CD4-positive, alpha-beta T cell treated with Interleukin-12 subunit alpha and Interleukin-12 subunit beta, for 1 hour (primary cell): ENCODE measurements at places on chromosomes 2 and 18.
A peak's percentile ranks its signal among the peaks of the same experiment; 100 is the strongest.

DNA sequence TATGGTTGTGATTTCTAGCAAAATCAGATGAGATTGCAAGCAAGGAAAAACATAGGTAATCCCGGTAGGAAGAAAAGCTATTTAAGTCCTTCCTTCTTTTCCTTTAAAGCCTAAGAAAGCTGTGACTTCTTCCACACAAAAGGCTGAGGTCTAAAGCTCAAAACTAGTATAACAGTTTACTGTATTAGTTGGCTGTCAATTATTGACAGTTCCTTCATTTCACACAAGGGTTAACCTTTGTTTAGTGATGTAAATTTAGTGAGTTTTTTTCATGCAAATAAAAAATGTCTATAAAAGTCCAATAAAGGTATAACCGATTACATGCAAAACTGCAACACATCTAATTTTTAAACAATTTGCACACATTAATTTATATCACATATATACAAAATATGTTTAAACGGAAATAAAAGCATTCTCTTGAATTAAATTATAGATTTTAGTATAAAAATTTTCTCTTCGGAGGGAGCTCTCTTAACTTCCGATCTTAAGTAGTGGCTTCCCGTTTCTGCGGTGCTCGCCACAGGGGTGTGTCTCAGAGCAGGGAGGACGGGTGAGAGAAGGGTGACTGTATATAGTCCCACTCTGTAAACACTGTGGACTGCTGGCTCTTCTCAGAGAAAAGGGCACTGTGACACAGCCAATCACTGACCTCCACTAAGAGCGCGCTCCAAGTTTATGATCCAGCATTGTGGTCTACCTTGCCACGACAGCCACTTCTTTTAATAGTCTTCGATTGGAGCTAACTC lies 33.4 kb downstream of the TTR start:
- no peak for DNase-seq

DNA sequence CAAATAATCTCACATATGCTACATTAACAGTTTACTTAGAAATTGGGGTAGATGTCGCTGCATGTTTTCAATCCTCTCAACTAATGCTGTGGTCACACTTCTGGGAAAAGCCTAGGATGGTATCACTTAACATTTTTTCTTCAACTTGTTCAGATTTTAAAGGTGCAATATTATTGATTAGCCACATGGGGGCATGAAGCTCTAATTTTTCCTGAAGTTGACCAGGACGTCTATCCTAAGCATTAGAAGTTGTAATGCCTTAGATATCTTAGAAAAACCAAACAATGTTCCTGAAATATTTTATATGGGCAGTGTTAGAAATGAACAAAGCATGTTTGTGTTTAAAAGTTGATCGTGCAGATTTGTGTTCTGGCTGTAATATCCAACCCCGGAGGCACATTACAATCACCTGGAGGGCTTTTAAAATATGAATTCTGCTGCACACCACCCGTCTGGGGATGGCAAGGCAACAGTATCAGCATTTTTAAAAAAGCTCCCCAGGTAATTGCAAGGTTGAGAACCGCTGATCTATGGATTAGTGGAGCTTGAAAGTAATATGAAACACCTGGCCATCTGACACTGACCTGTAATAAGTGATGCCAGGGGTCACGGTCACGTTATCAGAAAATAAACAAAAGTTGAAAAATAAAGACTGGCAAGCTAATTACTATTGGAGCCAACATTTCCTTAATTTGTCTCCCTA lies 100.5 kb upstream of the LMAN1 start:
- no peak for DNase-seq

GRCh38 chr2:205675861-205676516 lies 6.3 kb upstream of the NRP2 start:
- peak; percentile 27 for DNase-seq

DNA sequence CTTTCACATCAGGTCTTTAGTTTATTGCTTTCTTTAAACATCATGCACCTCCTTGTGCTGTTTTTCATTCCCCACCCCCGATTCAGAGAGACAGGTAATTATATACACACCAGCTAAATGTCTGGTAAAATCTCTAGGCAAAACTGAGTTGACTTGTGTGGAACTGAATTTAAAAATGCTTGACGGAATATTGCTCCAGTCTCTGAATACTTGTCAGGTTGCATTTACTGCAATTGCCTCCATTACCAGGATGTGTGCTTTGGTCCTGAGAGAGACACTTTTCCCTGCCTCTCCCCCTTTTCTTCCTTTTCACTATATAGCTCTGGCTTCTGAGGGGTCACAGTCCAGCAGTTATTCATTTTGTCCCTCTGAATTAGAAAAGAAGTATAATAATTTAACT lies 104.0 kb downstream of the PTPRM start:
- DNase-seq, result no peak

DNA sequence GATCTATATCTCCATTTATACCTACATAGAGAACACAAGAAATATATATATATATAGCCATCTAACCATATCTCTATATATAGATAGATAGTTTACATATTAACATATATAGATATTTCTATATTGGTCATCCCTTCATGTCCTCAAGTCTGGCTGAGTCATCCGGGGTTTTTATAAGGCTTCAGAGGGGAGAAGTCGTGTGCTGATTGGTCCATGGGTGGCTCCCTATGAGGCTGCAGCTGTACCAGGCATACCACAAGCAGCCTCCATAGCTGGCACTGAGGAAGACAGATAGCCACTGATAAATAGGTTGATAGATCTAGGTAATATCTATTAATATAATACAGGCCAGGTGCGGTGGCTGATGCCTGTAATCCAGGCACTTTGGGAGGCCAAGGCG lies 618.3 kb upstream of the SETBP1 start:
- no peak for DNase-seq

- peak; percentile 47 for DNase-seq
Observed at GRCh38 chr2:96144481-96145035, 682 bp downstream of the DUSP2 start.

GRCh38 chr2:216694082-216694825 lies 1.1 kb downstream of the IGFBP5 start:
- no peak for DNase-seq

DNA sequence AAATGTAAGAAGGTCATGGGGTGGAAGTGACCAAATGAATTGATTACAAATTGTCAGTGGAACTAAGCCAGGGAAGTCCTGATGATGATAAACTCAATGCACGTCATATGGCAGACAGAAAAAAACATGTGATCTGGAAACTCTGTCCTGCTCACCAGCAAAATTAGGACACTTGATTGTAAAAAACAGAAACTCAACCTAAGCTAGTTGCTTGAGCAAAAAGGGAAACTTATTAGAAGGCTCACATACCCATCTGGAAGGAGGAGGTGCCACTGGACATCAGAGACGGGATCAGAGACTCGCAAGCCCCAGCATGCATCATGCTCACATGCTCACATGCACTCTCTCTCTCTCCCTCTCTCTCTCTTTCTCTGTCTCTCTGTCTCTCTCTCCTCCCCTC lies 96.8 kb downstream of the SP3 start:
- no peak for DNase-seq

DNA sequence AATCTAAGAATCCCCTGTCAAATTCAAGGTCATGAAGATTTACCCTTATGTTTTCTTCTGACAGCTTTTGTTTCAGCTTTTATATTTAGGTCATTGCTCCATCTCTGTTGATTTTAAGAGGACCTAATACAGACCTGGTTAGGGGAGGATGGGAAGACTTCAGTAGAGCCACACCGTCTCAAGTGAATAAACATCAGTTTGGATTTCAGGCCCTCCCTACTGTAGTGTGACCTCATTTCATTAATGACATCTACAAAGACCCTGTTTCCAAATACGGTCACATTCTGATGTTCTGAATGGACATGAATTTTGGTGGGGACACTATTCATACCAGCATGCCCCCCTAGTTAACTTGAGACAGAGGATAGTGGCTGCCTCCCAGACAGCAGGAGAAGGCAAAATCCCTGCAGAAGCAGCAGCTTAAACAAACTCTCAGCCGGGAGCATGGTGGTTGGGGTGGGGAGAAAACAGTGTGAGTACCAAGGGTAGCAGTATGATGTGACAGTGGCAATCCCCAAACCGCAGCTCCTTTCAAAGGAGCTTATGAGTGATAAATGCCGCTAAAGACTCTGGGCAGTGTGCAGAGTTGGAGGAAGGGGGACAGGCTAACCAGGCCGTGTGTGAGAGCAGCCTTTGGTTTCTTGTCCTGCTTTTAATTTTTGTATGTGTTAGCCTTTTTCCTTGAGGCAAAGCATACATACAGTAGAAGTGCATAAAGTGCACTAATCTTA lies 65.9 kb upstream of the TNP1 start:
- no peak for DNase-seq

GRCh38 chr2:3348767-3349166 lies 28.9 kb downstream of the EIPR1 start:
- no peak for DNase-seq

- no peak for DNase-seq
Observed at GRCh38 chr2:46831869-46832265, 83.7 kb downstream of the MCFD2 start.

DNA sequence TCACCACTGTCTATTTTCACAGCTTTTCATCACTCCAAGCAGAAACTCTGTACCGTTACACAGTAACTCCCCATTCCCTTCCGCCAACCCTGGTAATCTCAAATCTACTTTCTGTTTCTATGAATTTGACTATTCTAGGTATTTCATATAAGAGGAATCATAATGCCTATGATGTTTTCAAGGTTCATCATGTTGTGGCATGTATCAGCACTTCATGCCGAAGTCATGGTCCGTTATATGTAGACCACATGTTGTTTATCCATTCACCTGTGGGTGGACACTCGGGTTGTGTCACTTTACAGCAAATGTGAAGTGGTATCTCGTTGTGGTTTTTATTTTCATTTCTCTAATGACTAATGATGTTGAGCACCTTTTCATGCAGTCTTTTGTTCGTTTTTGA lies 21.6 kb downstream of the CPSF3 start:
- DNase-seq, result no peak

GRCh38 chr2:172052000-172052983 lies 33.0 kb upstream of the DLX1 start:
- no peak for DNase-seq

- no peak for DNase-seq
Observed at GRCh38 chr2:98768384-98769113, 37.6 kb upstream of the MGAT4A start.

DNA sequence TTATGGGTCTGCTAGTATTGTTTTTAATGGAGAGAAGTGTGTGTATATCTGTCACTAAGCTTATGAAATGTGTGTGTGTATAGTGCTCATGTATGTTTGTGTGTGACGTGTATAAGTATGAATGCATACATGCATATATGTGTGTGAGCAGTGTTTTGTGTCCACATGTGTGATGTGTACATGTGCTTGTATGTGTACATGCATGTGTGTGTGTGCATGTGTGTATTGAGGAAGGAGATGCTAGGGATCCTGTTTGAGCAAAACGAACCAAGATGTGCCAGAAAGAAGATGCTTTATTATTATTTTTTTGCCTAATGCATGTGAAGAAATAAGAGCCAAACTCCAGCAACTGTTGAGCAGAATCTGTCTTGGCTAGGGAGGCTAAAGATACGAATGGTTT lies 301.3 kb upstream of the SKOR2 start:
- DNase-seq, result no peak

DNA sequence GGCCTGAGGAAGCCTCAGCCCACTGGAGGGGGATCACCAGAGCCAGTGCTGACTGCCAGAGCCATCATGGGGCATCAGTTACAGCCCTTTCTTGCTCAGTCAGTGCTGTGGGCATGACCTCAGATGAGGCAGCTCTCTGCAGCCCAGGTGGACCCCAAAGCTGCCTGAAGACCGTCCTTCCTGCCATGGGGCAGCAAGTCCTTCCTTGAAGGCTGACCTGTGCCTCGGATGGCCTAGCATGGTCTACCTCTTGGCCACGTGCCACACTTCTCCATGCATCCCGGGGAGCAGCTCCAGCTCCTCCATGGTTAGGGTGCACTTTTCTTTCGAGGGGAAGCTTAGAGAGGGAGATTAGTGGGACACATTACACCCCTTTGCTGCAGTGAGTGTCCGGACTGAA lies 233.4 kb downstream of the VAPA start:
- no peak for DNase-seq

DNA sequence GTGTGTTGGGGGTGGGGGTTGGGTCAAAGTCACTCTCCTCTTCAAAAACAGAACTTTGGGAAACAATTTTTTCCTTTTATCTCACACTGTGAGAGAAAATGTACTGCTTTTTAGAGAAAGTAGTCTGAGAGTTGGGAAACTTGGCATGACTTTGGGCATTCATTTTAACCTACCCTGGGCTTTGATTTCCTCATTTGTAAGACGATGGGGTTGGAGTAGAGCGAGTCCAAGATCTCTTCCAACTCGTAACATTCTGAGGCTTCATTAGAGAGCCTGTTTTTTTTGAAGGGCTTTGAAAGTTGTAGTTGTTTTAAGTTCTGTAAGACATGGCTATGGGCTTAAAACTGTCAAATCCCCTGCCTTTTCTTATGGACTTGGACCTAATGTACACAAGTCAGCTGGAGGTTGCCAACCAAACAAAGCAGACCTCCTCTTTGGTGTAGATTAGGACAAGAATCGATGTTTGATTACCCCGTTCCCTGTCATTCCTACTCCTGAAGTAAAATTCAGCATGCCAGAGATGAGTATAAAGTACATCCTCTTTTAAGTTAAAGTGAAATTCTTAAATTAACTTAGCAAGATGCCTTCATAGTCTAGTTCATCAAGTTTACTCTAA lies 8.4 kb downstream of the PHLPP1 start:
- DNase-seq, result no peak

DNA sequence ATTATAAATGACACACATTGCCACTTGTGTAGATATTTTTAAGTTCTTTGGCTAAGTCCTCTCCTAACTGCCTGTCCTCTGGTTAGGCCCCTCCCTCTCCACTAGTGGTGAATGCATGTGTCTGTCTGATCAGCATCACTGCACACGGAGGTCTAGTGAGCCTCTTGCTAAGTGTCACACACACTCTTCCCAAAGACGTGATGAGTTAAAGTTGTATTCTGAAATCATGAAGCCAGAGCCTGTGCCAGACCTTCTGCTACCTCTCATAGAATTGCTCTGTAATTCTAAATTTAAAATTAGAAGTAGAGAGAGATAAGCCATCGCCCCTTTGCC lies 41.3 kb downstream of the RALB start:
- no peak for DNase-seq

DNA sequence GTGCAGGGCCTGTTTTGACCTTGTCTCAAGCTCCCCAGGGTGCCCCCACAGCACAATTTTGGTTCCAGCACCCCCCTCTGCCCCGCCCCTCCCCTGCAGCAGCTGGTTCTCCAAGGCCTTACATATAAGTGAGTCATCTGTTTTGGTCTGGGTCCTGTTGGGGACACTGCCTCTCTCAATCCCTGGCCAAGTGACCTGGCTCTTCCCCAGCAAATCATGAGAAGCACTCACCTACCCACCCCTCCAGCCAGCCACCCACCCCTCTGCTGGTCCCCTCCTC lies 90.5 kb downstream of the INHBB start:
- DNase-seq, result no peak

GRCh38 chr2:9232886-9233285 lies 26.3 kb downstream of the ASAP2 start:
- DNase-seq, result no peak

GRCh38 chr2:167749660-167750059 lies 497.7 kb downstream of the STK39 start:
- no peak for DNase-seq

GRCh38 chr2:159396799-159397198 lies 110.3 kb upstream of the WDSUB1 start:
- DNase-seq, result no peak
